ENCODE measurements at places on chromosomes 16 and 17.

DNA sequence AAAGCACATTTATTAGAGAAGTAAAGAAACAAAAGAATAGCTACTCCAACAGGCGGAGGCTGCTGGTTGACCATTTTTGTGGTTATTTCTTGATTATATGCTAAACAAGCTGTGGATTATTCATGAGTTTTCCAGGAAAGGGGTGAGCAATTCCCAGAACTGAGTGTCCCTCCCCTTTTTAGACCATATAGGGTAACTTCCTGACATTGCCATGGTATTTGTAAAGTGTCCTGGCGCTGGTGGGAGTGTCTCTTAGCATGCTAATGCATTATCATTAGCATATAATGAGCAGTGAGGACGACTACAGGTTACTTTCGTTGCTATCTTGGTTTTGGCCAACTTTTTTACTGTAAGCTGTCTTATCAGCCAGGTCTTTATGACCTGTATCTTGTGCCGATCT lies 12.2 kb upstream of the HS3ST4 start:
- no peak for DNase-seq

GRCh38 chr16:69106491-69107315 lies 1.2 kb downstream of the HAS3 start:
- DNase-seq = no peak

GRCh38 chr17:7174603-7175326 lies 4.4 kb downstream of the ASGR1 start:
- DNase-seq = no peak

DNA sequence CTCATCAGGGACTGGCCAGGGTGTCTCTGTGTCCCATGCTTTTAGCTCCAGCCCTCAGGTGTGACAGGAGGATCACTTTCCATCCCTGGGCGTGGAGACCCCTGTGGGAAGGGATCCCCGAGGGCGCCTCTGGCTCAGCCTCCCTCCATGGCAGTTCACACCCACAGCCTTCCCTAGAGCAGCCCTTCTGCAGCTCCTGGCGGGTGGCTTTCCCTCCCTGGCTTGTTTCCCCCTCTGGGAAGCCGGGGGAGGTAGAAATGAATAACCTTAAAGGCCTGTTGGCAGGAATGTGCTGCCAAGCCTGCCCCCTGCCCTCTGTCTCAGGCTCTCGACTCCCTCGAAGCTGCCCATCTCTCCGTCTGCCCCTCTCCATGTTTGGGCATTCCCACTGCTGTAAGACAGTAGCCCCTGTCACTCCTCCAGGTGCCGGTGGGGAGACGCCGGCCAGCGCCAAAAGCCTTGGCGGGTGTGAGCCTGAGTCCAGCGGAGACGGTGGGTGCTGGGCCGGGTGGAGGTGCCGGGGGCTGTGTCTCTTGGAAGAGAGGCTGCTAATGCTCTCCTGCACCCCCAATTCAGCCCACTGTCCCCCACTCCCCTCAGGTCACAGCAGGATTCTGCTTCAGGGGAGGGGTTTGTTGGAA lies 2.1 kb upstream of the ATP2A1 start:
- DNase-seq = no peak

- no peak for DNase-seq
Observed at GRCh38 chr16:49409121-49409520, 35.5 kb downstream of the C16orf78 start.

GRCh38 chr16:48556913-48557351 lies 53.0 kb downstream of the N4BP1 start:
- DNase-seq = no peak
